Left cardiac atrium (tissue), 4 donors: ENCODE measurements at places on chromosomes 6 and 20.

DNA sequence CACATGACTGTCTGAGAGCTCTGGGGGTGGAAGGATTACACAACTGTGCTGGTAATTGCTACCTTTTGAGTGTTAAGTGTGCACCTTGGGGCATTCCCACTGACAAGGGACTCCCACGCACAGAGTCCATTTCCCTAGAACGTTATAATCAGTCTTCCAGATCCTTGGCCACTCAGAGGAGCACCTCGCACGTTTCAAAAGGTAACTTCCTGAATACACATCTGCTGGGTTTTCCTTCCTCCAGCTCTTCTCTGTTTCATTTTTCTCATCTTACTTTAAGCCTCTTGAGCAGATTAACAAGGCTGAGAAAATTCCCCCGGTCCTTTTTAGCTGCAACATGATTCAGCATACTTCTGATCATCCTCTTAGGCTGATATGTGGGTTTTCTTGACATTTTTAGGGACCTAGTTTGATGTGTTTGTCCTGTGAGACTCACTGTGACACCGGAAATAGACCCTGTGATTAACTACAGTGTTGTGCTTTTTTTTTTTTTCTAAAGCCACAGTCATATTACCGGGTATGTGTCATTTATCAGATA, 98.4 kb upstream of the DUSP22 start:
- no peak for DNase-seq

DNA sequence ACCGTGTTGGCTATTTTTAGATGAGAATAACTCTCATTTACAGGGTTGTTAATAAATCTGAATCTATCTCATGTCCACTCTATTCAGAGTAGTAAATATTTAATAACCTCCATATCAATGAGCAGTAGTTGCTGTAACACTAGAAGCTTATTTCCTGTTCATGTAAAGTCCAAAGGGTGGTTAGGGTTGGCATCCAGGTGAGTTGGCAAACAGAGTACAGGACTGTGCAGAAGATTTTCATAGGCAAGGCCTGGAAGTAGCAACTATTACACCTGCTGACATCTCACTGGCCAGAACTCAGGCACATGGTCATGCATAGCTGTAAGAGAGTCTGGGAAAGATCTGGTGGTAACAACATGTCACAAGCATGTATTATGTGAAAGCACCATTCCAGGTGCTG, 147.5 kb downstream of the PHF3 start:
- DNase-seq = no peak

DNA sequence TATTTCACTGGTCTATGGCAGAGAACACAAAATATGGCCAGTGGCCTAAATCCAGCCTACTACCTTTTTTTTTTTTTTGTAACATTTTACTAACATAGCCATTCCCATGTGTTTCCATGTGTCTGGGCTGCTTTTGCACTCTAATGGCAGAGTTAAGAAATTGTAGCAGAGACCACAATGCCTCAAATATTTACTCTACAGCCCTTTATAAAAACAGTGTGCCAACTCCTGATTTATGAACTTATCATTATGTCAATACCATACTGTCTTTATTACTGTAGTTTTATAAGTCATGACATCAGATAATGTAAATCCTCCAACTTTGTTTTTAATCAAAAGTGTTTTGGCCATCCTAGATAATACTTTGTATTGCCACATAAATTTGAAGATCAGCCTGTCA, 27.4 kb upstream of the CAP2 start:
- no peak for DNase-seq

DNA sequence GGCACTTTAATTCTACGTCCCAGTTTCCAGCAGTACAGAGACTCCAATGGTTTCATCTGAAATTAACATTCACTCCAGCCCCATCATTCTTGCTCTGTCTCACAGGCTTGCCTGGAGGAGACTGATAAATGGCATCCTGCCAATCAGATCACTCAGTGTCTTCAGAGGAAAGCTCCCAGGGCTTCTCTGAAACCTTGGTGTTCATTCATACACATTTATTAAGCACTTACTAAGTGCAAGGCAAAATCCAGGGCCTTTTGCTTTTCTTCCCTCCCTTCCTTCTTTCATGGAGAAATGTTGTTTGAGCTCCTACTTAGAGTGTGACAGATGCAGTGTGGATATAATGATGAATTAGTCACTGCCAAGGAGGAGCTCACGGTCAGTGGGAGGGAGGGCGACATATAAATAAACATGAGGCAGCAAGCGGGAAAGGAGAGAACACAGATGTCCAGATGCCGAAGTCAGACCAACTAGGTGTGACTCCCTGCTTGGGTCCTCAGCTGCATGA, 106.7 kb upstream of the DTNBP1 start:
- no peak for DNase-seq

- DNase-seq = peak; percentile 54
Observed at GRCh38 chr6:166997768-166998255, 1.4 kb upstream of the CEP43 start.

- DNase-seq = no peak
Observed at GRCh38 chr6:34957231-34957783, 68.3 kb downstream of the ANKS1A start.

DNA sequence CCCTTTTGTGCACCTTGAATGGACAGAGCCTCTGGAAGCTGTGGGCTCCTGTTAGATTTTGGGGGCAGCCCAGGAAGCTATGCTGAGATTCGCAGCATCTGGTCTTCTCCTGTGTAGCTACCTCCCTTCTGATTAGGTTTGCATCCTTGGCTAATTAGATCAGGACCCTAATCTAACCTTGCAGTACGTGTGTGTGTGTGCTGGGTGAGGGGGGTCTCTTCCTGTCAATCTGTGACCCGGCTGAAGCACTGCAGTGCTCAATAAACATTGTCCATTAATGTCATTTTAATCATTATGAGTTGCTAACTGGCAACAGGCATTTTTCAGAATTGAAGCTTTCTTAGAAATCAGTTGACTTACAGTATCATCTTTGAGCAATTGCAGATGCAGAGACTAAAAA, 229.1 kb upstream of the STXBP5 start:
- DNase-seq = no peak

DNA sequence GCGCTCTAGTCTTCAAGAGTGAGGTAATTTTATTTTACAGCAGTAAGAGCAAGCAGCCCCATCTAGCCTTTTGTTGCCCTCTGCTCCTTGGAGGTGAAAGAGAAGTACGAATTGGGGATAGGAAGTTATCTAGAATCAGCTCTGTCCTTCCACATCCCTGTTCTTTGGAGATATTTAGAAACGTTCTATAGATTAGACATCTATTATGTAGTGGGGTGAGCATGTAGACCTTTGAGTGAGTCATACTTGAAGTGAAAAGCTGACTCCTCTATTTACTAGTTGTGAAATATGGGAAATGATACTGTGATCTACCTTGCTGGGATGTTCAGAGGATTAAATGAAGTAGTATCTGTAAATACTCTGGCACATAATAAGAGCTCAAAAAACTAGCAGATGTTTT, 36.0 kb upstream of the SLC35D3 start:
- DNase-seq = no peak

DNA sequence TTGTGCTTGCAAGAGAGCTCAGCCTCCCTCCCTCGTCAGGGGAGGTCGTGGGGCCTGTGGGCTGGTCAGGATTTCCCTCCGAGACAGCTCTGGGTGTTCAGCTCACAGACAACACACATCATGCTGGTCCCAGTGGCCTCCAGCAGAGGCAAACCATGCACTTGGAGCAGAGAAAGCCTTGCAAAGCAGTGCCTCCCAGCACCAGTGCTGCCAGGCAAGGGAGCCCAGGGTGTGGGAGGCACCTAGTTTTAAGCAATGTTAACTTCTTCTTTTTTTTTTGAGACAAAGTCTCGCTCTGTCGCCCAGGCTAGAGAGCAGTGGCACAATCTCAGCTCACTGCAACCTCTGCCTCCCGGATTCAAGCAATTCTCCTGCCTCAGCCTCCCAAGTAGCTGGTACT, 34.0 kb upstream of the INSM1 start:
- no peak for DNase-seq

- no peak for DNase-seq
Observed at GRCh38 chr20:40583205-40583604, 105.8 kb downstream of the MAFB start.

- no peak for DNase-seq
Observed at GRCh38 chr6:49522710-49523593, 23.2 kb downstream of the GLYATL3 start.

GRCh38 chr20:3312940-3313682, 74.1 kb upstream of the SLC4A11 start:
- DNase-seq = no peak

- DNase-seq = no peak
Observed at GRCh38 chr6:7730001-7730783, 4.3 kb downstream of the BMP6 start.

- DNase-seq = no peak
Observed at GRCh38 chr6:90368001-90368400, 71.4 kb upstream of the BACH2 start.

DNA sequence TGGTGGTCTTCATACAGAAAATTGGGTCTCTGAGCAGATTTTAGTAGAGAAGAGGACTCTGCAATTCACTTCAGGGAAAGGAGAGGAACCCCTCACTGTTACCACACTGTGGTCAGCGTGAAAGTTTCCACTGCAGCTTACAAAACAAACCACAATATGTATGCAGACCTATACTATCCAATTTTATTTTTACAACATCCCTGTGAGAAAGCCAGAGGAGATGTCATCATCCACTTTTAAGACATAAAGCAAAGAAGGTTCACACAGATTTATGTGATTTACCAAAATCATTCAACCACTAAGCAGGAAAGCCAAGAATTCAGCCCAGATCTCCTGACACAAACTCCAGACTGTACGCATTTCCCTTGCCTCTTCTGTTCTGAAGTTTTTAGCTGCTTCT, 442.4 kb downstream of the FRK start:
- DNase-seq = no peak

DNA sequence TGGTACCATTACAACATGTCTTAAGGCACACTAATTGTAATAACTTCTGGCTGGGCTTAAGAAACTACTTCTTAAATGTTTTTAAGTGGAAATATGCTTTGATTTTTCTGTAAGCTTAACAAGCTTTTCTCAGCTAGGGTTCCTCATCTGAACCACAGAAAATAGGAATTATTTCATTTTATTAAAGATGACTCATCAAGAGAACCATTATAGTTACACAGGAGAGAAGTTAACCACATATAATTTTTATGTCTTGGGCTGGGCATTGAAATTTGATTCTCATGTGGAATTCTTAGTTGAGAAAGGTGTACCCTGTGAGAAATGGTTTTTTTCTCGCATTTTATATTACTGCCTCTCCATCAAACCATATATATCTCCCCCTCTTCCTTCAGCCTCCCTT, 75.1 kb downstream of the QKI start:
- no peak for DNase-seq

DNA sequence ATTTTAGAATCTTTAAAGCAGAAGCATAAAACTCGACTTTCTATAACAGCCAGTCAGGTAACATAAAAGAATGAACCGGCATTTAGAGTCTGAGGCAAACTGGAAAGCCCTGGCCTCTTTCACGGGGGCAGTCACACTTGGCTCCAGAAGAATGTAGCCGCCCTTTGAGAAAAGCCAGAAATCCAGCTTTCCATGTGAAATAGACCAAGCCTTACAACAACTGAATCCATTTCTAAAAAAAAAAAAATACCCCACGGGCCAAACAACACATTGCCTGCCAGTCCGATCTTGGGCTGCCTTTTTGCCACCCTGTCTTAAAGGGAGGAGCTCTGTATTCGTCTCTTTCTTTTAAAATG, 252.9 kb upstream of the TAB2 start:
- DNase-seq = no peak

- DNase-seq = no peak
Observed at GRCh38 chr20:11214256-11214840, 540.5 kb upstream of the JAG1 start.

- peak; percentile 69 for DNase-seq
Observed at GRCh38 chr6:85015396-85015990, 251.1 kb upstream of the TBX18 start.

DNA sequence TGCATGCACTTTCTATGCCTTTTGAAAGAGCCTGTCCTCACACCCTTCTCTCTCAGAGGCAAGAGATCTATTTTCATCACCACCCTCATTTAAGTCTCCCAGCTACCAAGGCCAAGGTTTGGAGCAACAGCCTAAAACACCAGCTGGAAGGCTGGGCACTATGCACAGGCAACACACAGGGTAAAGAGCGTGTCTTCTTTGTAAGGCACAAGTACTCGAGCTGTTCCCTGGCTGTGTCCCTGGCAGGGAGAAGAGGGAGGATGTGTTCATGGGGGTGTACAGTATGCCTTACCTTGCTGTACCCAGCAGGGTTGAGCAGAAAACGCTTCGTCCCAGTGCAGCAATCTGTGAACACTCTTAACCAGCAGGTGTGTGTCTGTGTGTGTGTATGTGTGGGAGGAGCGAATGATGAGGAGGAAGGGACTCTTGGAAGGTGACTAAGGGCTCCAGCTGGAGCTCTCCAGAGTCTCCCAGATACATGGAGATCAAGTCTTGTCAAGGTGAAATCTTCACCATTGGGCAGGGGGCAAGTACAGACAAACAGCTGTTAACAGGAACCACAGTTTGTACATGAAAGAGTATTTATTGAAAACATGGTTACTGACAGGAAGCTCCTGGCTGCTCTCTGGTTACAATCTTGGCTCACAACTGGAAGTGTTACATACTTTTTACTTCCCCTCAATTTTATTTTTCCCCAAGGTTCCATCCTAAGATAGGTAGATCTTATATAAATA, 40.8 kb downstream of the ELMO2 start:
- DNase-seq = no peak

DNA sequence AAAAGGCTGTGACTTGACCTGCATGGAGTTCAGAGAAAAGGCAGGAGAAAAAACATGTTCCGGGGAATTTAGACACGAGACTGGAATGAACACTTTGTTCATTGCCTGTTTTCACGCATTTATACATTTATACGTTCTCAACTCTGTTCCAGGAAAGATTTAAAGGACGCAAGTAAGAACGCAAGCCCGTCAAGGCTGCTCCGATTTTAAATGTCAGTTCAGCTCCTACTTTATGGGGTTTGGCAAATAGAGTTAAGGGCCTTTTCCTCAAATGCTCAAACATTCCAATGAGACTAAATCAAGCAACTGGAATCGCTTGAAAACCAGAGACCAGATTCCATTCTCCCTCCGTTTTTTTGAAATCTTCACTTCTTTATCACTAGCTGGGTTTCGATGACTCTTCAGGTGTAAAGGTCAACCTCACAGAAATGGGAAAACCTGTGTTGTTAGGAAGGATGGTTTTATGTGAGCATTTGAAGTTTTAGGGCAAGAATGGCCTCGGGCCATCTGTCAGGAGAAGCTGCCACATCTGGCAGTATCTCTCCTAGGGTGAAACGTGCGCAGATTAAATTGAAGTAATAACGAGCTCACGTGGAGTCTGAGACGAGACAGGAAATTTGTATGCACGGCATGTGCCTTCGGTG, 24.9 kb downstream of the TTLL2 start:
- no peak for DNase-seq
